ENCODE measurements at places on chromosomes 16 and 17.

DNA sequence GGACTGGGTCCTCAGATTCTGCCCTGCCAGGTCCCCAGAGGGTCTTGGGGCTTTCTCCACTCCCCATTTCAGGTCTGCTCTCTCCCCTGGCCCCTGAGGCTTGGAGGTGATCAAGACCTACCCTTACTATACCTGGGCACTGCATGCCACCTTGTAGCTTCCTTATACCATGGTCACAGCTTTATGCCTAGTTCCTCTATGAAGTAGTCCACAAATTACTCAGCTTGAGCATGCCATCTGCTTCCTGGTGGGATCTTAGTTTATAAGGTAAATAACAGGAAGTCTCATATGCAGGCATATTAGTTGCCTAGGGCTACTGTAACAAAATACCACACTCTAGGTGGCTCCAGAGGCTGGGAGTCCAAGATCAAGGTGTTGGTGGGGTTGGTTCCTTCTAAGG lies 11.0 kb upstream of the PMFBP1 start:
- no peak for DNase-seq

DNA sequence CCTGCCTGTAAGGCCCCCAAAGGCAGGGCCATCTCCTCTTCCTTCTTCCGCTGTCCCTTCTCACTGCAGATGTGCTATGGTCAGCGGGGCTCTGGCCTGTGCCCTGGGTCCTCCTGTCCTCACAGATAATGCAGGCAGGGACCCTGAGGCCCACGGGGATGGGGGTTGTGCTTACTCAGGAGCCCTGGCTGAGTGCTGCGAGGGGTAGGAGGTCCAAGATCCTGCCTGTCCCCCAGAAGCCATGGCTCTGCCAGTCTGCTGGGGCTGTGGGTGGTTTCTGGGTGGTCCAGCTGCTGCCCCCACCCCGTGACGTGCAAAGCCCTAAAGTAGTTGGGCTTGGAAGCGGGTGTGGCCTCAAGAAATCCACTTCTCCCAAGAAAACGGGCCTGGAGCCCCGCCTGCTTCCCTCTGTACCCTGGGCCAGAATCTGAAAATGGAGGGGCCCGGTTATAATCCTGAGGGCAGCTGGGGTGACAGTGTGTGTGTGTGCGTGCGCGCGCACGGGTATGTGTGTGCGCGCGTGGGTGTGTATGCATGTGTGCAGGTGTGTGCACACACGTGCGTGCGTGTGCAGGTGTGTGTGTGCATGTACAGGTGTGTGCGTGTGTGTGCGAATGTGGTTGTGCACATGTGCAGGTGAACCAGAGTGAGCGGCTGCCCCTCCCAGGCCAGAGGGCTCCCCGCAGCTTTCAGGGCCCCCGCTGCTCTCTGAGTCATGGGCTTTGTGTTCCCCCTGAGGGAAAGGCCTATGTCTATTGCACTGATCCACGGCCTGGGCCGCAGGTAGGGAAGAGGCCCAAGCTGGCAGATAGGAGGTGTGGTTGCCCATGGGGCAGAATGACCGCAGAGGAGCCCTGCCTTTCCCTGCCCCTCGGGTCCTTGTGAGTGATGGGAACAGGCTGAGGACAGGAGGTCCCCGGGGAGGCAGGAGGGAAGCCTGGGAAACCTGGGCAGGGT lies 13.8 kb downstream of the SPNS2 start:
- no peak for DNase-seq

- no peak for DNase-seq
These were observed 426.7 kb upstream of the SALL1 start for GRCh38 chr16:51577621-51578303.

DNA sequence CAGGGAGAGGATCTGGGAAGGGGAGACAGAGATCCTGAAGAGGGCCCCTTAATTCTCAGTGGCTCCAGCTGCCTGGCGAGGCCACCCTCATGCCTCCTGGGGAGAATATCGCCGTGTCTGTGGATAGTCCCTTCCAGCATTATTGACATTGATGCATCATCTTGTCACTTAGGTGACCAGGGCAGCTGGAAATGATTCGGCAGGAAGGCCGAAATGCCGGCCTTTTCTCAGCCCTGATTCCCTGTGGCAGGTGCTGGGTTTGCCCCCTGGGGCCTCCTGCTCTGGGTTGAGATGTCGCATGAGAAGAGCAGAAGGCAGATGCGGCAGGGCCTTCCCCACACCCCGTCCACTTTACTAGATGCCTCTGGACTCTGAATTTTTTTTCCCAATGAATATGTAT lies 89.5 kb downstream of the RAP1GAP2 start:
- no peak for DNase-seq

DNA sequence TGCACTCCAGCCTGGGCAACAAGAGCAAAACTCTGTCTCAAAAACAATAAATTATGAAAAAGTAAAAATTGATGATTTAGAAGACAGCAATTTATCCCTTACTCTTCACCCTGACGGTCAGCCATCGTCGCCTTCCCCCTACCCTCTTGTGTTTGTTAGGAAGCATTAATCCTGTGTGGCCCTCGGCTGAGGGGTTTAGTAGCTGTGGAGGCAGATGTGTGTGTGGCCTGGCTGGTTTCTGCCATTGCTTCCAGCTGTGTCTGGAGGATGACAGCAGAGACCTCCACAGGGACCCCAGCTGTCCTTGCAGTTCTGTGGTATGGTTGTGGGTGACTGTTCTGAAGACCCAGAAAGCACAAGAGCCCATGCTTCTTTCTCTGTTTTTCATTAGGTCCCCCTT lies 25.9 kb downstream of the DBNDD1 start:
- DNase-seq = no peak

GRCh38 chr16:72876221-72876620 lies 171.7 kb downstream of the ZFHX3 start:
- DNase-seq = no peak

All from stimulated activated effector memory CD8-positive, alpha-beta T cell treated with anti-CD3 and anti-CD28 coated beads, Interleukin-12 subunit alpha, Interleukin-12 subunit beta, amount 100 ng/mL, for 72 hours (primary cell).